ENCODE measurements at places on chromosomes 2 and 18.

DNA sequence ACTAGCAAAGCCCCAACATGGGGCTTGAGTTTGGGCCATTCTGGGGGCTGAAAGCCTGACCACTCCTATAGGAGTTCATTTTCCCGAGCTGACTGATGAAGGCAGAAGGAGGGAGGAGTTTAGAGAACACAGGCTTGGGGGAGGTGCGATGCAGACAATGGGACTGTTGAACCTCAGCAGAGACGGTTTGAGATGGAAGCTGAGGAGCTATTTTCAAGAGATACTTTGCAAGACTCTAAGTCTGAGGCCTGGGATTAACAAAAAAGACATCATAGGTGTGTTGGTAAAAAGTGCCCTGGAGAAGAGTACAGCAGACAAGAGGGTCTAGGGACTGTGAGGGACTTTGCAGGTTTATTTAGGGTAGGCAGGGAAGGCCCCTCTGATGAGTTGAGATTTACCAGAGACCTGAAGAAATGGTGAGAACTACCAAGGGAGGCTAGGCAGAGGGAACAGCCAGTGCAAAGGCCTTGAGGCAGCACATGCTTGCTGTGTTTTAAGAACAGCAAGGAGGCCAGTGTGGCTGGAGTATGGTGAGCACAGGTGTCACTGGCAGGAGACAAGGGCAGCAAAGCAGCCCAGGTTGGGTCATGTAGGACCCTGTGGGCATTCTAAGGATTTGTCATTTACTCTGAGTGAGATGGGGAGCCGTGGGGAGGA is 31.6 kb downstream of the PCBP1 start:
- DNase-seq: no peak

DNA sequence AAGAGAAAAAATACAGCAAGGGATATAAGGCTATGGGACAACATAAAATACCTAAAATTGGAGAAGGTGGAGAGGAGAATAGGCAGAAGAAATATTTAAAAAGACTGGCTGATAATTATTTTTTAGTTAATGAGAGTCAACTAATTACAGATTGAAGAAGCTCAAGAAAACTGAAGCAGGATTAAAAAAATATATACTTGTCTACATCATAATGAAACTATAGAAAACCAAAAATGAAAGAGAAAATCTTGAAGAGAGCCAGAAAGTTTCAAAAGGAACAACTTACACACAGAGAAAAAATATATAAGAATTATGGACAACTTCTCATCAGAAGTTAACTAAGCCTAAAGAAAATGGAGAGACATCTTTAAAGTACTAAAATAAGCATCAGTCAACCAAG is 62.9 kb upstream of the APCDD1 start:
- DNase-seq: no peak

GRCh38 chr2:219632760-219633105 is 5.3 kb downstream of the SLC4A3 start:
- no peak for DNase-seq

- DNase-seq: no peak
Observed at GRCh38 chr2:101817481-101817880, 120.0 kb downstream of the MAP4K4 start.

Data from fibroblast of lung (primary cell).